Stimulated activated memory B cell treated with anti-CD40 and anti-IgM and Interleukin-4, amounts not matched to agents 10 μg/mL and 1 μg/mL and 100 μg/mL, for 72 hours (primary cell): ENCODE measurements at places on chromosomes 5 and 9.

- no peaks in the 10 kb centered on the region for H3K27me3 ChIP-seq
- H3K27ac ChIP-seq: no peak overlapping the region
- no peak overlapping the region for H3K4me3 ChIP-seq
- ATAC-seq: no peak
Observed at GRCh38 chr9:21782205-21782604, 20.2 kb upstream of the MTAP start.

GRCh38 chr9:128421482-128421996 is 882 bp downstream of the CERCAM start:
- H3K4me1 ChIP-seq: peaks cover 14% of the 10 kb centered on the region
- peak overlapping the region; percentile 77 for H3K4me3 ChIP-seq
- no peaks in the 10 kb centered on the region for H3K36me3 ChIP-seq

GRCh38 chr9:129557192-129558036 is 63.5 kb downstream of the C9orf50 start:
- H3K36me3 ChIP-seq: no peaks in the 10 kb centered on the region
- H3K27ac ChIP-seq: no peak overlapping the region
- no peak overlapping the region for H3K4me3 ChIP-seq
- ATAC-seq: peak; percentile 39

- H3K4me1 ChIP-seq: peaks cover 16% of the 10 kb centered on the region
- H3K36me3 ChIP-seq: no peaks in the 10 kb centered on the region
- no peak overlapping the region for H3K27ac ChIP-seq
- no peak overlapping the region for H3K4me3 ChIP-seq
- H3K27me3 ChIP-seq: peaks cover 15% of the 10 kb centered on the region
- ATAC-seq: no peak
Observed at GRCh38 chr5:6183391-6184390, 194.7 kb downstream of the MED10 start.
